ENCODE measurements at places on chromosomes 16 and 17. TPM values are rescaled to one million over a fixed set of nuclear protein-coding genes. Genes with fewer than 3 reads are reported as not detected.
A peak's percentile ranks its signal among the peaks of the same experiment; 100 is the strongest.

GRCh38 chr16:85158743-85159178 lies 46.5 kb upstream of the CIBAR2 start:
- no peak overlapping the region for H3K27ac ChIP-seq
- no peak overlapping the region for H3K4me3 ChIP-seq
- peaks cover 12% of the 10 kb centered on the region for H3K27me3 ChIP-seq

GRCh38 chr17:38451030-38451839 lies 23.0 kb downstream of the ARHGAP23 start:
- H3K4me1 ChIP-seq: peaks cover 56% of the 10 kb centered on the region
- peaks cover 23% of the 10 kb centered on the region for H3K27me3 ChIP-seq
- H3K36me3 ChIP-seq: peaks cover 10% of the 10 kb centered on the region
- peak overlapping the region; percentile 88 for H3K4me3 ChIP-seq
- peak overlapping the region; percentile 97 for H3K27ac ChIP-seq

Gene TEKT5
- total RNA-seq: 0.64 TPM

DNA sequence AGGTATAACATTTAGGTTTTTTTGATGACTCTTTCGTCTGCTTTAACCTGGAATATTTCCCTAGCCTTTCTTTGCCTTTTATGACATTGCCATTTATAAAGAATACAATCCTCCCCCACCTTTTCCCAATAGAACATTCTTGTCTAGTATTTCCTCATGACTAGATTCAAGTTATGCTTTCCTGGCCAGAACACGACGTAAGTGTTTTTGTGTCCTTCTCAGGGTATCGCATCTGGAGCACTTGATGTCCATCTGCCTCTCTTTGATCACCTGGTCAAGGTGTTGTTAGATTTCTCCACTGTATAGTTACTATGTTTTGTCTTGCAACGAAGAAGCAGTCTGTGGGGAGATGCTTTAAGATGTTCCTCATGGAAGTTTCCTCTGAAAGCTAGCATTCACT lies 87.4 kb downstream of the MSI2 start:
- peaks cover 17% of the 10 kb centered on the region for H3K36me3 ChIP-seq
- H3K4me1 ChIP-seq: no peaks in the 10 kb centered on the region
- H3K27ac ChIP-seq: no peak overlapping the region
- no peak for DNase-seq
- H3K4me3 ChIP-seq: no peak overlapping the region
- H3K27me3 ChIP-seq: no peaks in the 10 kb centered on the region

Gene C16orf74
- 0.64 TPM for total RNA-seq

Gene SLC43A2
- 71.4 TPM for total RNA-seq

GRCh38 chr17:40075201-40075941 lies 12.6 kb downstream of the THRA start:
- H3K4me1 ChIP-seq: peaks cover 10% of the 10 kb centered on the region
- H3K27ac ChIP-seq: no peak overlapping the region
- DNase-seq: peak; percentile 73
- H3K4me3 ChIP-seq: peak overlapping the region; percentile 21
- H3K27me3 ChIP-seq: peaks cover 8% of the 10 kb centered on the region

- H3K4me3 ChIP-seq: no peak overlapping the region
- H3K4me1 ChIP-seq: peaks cover 5% of the 10 kb centered on the region
- no peak overlapping the region for H3K27ac ChIP-seq
- peaks cover 9% of the 10 kb centered on the region for H3K27me3 ChIP-seq
- H3K36me3 ChIP-seq: no peaks in the 10 kb centered on the region
Measured at GRCh38 chr16:15653227-15653626, 3.2 kb downstream of the NDE1 start.

GRCh38 chr16:57994778-57995177 lies 5.7 kb downstream of the ZNF319 start:
- H3K27ac ChIP-seq: peak overlapping the region; percentile 25
- H3K4me3 ChIP-seq: peak overlapping the region; percentile 63
- H3K4me1 ChIP-seq: peaks cover 13% of the 10 kb centered on the region

- peak; percentile 80 for DNase-seq
- peaks cover 17% of the 10 kb centered on the region for H3K4me1 ChIP-seq
- no peak overlapping the region for H3K4me3 ChIP-seq
- H3K27me3 ChIP-seq: peaks cover 12% of the 10 kb centered on the region
- no peak overlapping the region for H3K27ac ChIP-seq
- peaks cover 8% of the 10 kb centered on the region for H3K36me3 ChIP-seq
Measured at GRCh38 chr17:45235416-45236281, 14.0 kb downstream of the FMNL1 start.

DNA sequence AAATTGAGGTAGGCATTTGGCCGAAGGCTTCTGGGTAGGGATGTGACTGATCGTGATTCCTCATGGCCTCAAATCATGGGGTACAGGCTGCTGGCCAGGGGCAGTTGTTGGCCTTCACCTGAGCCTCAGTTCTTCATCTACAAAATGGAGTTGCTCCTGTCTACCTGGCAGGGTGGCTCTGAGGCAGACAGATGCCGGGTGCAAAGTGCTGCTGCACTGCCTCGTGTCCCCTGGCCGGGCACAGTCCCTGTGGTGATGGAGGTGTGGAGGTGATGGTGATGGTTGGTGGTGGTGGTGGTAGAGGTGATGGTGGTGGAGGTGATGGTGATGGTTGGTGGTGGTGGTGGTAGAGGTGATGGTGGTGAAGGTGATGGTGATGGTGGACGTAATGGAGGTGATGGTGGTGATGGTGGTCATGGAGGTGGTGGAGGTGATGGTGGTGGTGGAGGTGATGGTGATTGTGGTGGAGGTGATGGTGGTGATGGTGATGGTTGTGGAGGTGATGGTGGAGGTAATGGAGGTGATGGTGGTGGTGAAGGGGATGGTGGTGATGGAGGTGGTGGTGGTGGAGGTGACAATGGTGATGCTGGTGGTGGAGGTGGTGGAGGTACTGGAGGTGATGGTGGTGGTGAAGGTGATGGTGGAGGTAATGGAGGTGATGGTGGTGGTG lies 52.6 kb downstream of the RNF213 start:
- H3K36me3 ChIP-seq: peaks cover 42% of the 10 kb centered on the region
- no peak for DNase-seq
- H3K4me3 ChIP-seq: no peak overlapping the region

GRCh38 chr17:2690165-2691068 lies 21.1 kb downstream of the CLUH start:
- no peak for DNase-seq
- peaks cover 10% of the 10 kb centered on the region for H3K4me1 ChIP-seq
- no peak overlapping the region for H3K27ac ChIP-seq
- peaks cover 14% of the 10 kb centered on the region for H3K27me3 ChIP-seq
- H3K4me3 ChIP-seq: no peak overlapping the region

Gene PRPF8
- 295 TPM for total RNA-seq

DNA sequence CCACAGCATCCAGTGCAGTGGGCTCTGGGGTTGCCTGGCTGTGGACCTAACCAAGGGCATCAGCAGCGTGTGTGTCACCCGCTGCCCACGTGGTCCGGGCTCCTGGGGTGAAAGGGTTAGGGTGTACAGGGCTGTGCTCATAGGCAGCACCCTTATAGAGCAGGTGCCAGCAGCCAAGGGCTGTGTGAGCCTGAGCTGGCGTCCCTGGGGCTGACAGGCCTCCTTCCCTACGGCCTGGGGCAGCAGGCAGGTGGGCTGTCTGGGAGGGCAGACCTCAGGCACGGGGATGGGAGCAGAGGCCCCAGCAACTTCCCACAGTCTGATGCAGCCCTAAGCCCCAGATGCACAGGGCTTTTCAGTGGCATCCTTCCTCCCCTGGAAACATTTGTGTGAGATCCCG lies 13.9 kb downstream of the CD300A start:
- H3K4me1 ChIP-seq: peaks cover 14% of the 10 kb centered on the region
- H3K4me3 ChIP-seq: no peak overlapping the region
- peaks cover 11% of the 10 kb centered on the region for H3K27me3 ChIP-seq
- H3K36me3 ChIP-seq: no peaks in the 10 kb centered on the region
- DNase-seq: no peak
- no peak overlapping the region for H3K27ac ChIP-seq

DNA sequence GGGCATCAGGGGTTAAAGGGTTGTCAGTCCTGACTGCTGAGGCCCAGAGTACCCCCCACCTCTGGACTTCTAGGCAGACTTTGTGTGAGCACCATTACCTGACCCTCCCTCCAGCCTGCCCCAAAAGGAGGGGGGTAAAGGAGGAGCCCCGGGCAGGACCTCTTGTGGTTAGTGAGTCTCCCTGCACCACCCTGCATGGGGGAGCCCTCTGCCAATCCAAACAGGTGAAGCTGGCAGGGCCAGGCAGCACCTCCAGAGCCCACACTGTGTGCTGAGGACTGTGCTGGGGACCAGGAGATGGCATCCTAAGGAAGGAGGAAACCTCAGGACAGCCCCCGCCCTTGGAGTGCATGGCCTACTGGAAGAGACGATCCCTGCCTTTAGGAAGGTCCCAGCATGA lies 2.6 kb upstream of the KRT14 start:
- H3K27me3 ChIP-seq: peaks cover 3% of the 10 kb centered on the region
- no peaks in the 10 kb centered on the region for H3K4me1 ChIP-seq
- no peaks in the 10 kb centered on the region for H3K36me3 ChIP-seq

Gene ITGB4
- total RNA-seq: 0.54 TPM

DNA sequence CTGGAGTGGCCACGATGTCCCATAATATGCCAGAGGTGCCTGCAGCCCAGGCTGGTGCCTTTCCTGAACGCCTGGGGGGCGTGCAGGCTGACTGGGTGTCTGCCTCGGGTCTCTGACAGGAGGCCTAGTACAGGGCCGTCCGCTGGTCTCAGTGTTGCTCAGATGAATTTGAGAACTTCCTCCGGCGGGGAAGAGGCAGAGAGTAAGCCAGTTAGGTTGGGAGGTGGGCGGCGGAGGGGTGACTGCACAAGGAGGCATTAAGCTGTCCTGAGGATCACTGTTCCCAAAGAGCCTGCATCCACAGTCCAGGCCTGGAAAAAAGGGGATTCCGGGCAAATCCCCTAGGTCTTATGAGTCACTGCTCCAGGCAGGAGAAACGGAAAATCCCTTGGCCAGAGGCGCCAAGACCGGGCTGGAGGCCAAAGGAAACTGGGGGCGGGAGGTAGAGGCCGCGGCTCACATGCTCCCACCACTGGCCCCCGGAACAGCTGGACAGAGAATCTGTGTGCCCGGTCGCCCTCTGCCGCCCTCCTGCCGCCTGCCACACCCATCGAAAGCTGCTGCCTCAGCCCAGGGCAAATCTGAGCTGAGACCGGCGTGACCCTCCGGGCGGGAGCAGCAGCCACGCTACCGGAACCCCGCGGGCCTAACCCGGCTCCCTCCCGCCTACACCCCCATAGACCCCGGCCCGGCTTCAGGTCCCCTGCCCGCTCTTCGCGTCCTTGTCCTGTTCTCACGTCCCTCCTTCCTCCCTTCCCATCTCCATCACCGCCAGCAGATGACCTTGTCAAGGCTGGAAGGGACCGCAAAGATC lies 1.2 kb downstream of the TRIM47 start:
- no peaks in the 10 kb centered on the region for H3K36me3 ChIP-seq
- peaks cover 15% of the 10 kb centered on the region for H3K4me1 ChIP-seq
- H3K27me3 ChIP-seq: peaks cover 15% of the 10 kb centered on the region
- DNase-seq: no peak
- H3K27ac ChIP-seq: no peak overlapping the region

Gene NEUROD2
- not detected for total RNA-seq

DNA sequence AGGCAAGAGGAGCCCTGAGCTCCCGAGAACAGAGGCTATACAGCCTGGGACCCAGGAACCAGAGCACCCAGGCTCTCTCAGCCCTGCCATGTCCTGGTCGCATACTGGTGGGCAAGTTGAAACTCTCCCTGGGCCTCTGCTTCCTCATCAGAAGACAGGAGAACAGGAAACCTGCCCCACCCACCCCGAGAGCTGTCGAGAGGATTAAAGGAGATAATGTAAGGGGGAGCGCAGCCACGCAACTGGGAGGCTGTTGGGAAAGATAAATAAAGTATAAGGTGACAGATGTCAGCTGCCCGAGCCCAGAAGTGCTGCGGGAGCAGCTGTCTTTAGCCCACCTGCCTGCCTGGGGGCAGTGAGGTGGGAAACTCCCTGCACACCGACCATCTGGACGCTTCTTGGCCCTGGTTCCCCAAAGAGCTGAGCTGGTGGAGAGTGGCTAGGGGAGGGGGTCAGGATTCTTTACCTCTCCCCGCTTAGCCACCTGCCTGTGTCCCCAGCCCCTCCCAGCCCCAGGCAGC lies 6.8 kb downstream of the KIF19 start:
- no peak for DNase-seq
- H3K27ac ChIP-seq: no peak overlapping the region
- H3K4me1 ChIP-seq: peaks cover 35% of the 10 kb centered on the region
- H3K27me3 ChIP-seq: peaks cover 10% of the 10 kb centered on the region

Gene MYO18A
- 79.9 TPM for total RNA-seq

Gene SLC2A4
- 2.2 TPM for total RNA-seq

DNA sequence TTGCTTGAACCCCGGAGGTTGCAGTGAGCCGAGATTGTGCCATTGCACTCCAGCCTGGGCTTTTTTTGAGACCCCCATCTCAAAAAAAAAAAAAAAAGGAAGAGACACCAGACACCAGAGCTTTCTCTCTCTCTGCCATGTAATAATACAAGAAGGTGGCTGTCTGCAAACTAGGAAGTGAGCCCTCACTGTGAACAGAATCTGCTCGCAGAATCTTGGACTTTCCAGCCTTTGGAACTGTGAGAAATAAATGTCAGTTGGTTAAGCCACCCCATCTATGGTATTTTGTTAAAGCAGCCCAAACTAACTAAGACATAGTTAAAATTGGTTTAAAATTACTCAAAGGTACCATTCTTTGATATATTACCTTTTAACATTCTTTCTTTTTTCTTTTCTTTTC lies 10.1 kb upstream of the STX1B start:
- H3K4me3 ChIP-seq: no peak overlapping the region
- no peak for DNase-seq
- H3K27me3 ChIP-seq: peaks cover 1% of the 10 kb centered on the region
- no peaks in the 10 kb centered on the region for H3K36me3 ChIP-seq

DNA sequence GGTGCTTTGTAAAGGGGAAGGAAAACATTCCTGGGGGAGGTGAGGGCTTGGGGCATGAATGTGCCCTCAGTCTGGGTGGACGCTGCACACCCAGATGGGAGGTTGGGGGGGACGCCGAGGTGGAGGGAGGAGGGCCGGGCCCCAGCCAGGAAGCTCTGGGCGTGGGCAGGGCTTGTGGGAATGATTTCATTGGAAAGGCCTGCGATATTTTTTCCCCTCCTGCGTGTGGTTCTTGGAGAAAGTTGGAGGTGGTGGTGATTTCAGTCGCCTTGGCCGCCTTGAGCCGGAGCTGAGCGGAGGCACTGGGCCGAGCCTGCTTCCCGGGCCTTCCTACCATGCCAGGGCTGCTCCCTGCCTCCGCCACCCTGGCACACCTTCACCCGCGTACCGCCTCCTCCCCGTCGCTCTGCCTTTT lies 26.4 kb upstream of the CLEC18A start:
- no peak for DNase-seq
- H3K27me3 ChIP-seq: peaks cover 3% of the 10 kb centered on the region
- H3K27ac ChIP-seq: no peak overlapping the region
- no peak overlapping the region for H3K4me3 ChIP-seq

- H3K27me3 ChIP-seq: peaks cover 5% of the 10 kb centered on the region
- peaks cover 25% of the 10 kb centered on the region for H3K4me1 ChIP-seq
- DNase-seq: no peak
- no peak overlapping the region for H3K4me3 ChIP-seq
- peaks cover 3% of the 10 kb centered on the region for H3K36me3 ChIP-seq
Measured at GRCh38 chr17:75540923-75541503, 15.5 kb downstream of the LLGL2 start.

- H3K27me3 ChIP-seq: no peaks in the 10 kb centered on the region
- no peak overlapping the region for H3K4me3 ChIP-seq
- no peak overlapping the region for H3K27ac ChIP-seq
- H3K36me3 ChIP-seq: no peaks in the 10 kb centered on the region
- no peak for DNase-seq
Measured at GRCh38 chr17:60103957-60104356, 25.2 kb upstream of the HEATR6 start.

Gene ANKRD40CL
- total RNA-seq: not detected

Gene DLX4
- 0.36 TPM for total RNA-seq

- H3K4me3 ChIP-seq: no peak overlapping the region
- DNase-seq: no peak
- peaks cover 13% of the 10 kb centered on the region for H3K4me1 ChIP-seq
- H3K36me3 ChIP-seq: peaks cover 4% of the 10 kb centered on the region
- peaks cover 13% of the 10 kb centered on the region for H3K27me3 ChIP-seq
Measured at GRCh38 chr17:38338053-38338452, 5.7 kb downstream of the GPR179 start.
